ENCODE measurements at places on chromosomes 12 and 14.

DNA sequence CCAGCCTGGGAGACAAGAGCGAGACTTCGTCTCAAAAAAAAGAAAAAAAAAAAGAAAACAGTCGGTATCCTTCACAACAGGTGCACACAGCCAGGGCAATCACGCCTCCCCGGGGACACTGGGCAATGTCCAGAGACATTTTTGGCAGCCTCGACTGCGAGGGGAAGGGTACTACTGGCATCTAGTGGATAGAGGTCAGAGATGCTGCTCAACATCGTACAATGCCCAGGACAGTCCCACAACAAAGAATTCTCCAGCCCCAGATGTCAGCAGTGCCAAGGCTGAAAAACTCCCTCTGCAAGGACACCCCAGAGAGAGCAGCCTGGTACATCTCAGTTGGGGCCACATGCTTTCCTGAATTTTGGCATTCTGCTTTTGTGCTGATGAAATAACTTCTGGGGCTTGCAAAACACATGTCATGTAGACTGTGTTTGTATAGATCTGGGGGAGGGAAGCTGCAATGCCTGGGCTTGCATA, 21.5 kb downstream of the ALDH2 start:
- no peak for DNase-seq

- no peak for DNase-seq
These were observed 79.1 kb upstream of the PTGDR start for GRCh38 chr14:52188381-52188780.

- no peak for DNase-seq
These were observed 238.0 kb upstream of the ATP2B1 start for GRCh38 chr12:89946518-89947135.

GRCh38 chr12:94140556-94140955, 7.8 kb upstream of the PLXNC1 start:
- DNase-seq = peak; percentile 23

DNA sequence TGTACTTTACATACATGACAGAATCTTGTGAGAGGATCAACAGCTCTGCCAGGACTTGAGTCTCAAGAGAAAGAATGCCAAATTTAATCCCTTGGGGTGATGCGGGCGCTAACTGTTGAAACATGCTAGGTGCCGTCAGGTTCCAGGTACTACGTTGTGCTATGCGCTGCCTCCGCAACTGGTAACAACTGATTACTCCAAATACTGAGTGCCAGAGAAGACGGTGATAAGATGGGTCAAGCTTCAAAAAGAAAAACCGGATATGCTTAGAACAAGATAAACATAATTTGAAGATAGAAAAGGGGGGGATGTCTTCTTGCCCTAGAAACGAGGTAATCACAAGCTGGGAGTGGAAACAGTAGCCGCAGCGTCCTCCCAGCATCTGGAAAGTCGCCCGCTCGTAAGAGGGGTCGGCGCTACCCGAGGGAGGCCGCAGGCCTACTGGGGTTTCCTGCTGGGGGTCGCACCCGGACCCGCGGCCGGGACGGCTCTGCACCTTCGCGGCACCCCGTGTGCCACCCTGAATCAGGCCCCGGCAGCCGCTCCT, 678 bp downstream of the ZBTB25 start:
- no peak for DNase-seq

- DNase-seq = no peak
These were observed 876.2 kb downstream of the C12orf50 start for GRCh38 chr12:87152841-87153528.

DNA sequence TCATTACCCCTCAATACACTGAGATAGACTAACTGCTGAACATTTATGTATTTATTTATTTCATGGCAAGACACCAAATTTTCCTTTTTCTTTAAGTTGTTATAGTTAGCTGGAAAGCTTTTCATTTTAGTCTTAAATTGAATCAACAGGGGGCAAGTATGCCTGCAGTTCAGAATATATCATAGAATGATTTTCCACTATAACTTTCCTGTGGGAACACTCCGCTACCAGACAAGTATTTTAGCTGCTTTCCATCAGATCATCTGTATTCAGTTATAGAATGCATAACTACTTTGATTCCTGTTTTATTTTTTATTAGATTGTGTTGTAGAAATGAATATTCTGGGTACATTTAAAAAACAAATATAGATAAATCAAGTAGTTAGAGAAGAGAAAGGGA, 102.0 kb downstream of the SLC6A15 start:
- no peak for DNase-seq

- DNase-seq = no peak
These were observed 1.9 kb upstream of the DCAF5 start for GRCh38 chr14:69154779-69155178.

- DNase-seq = no peak
These were observed 3.0 kb upstream of the TBX3 start for GRCh38 chr12:114686773-114687500.

DNA sequence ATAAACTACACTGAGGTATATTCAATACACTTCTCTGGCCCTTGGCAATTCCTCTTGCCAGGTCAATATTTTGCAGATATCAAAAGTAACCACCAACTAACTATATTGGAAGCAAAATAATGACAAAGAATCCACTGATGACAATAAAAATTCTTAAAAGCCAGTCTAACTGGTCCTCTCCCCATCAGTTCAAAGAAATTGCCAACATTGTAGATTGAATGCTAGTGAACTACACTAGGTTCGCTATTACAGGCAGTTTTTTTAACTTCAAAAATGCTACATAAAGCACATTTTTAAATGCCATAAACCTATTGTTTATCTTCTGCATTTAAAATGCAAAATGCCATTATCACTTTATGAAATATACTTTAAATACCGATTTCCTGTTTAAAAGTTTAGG, 4.0 kb downstream of the CDK17 start:
- DNase-seq = no peak

DNA sequence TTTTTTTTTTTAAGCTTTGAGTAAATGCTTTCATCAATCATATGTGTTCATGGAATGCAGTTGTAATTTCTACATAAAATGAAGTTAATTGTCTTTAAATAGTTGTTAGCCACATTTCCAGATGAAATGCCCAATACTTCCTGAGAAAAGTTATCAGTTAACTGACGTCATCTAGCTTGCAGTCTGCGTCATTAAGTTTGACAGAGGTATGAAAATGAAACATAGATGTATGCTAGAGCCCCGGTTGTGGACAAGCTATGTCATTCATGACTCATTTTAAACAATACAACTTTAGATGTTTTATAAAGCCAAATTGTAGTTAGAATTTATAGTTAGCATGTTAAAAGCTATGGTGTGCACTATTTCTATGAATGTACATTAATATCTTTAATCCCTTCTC, 90.7 kb downstream of the PLEKHA5 start:
- no peak for DNase-seq

DNA sequence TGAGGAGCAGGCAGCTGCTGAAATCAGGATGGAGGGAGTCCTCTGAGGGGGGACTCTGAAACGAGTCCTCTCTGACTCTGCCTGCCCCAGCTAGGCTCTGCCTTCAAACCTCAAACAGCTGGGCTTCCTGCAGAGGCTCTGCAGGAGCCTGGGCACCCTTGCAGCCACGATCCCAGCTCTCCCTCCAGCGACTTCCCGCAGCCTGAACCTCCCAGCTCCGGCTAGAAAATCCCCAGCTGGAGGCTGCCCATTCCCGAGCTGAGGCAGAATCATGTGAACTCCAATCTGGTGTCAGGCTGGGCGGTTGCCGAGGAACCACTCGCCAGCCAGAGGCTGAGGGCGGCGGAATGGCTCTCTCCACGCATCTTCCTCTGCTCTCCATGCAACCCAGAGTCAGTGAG, at the start of gene GPR68:
GPR68 (minus strand) TSS at position 204 of the 401 bp plus-strand sequence. CDS start 9,654 bp downstream, outside the sequence.
- no peak for DNase-seq

DNA sequence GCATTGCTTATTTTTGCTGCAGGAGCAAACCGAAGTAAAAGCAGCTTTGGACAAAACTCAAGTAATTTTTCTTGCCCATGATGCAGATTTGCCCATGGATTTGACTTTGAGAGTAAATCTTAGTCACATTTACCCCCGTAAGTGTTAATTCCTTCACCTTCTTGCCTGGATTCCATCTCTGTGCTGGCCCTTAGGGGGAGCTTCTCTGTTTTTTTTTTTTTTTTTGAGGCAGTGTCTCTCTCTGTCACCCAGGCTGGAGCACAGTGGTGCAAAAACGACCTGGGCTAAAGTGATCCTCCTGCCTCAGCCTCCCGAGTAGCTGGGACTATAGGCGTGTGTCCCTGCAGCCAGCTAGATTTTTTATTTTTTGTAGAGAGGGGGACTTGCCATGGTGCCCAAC, 210.2 kb downstream of the FUT8 start:
- DNase-seq = no peak

DNA sequence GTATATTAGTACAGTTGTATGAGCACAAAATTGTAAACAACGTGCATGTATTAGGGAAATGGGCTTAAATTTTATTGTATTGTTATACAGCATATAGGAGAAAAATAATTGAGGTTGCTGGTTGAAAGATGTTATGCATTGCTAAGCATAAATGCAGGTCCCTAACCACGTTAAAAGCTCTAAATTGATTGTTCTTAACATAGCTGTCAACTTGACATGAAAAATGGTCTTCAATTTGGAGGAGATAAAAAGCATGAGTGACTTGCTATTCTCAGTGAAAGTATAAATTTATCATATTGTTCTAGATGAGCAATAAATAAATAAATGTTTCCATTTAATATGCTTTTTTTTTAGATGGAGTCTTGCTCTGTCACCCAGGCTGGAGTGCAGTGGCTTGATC, 506.6 kb upstream of the ATXN7L3B start:
- DNase-seq = no peak

DNA sequence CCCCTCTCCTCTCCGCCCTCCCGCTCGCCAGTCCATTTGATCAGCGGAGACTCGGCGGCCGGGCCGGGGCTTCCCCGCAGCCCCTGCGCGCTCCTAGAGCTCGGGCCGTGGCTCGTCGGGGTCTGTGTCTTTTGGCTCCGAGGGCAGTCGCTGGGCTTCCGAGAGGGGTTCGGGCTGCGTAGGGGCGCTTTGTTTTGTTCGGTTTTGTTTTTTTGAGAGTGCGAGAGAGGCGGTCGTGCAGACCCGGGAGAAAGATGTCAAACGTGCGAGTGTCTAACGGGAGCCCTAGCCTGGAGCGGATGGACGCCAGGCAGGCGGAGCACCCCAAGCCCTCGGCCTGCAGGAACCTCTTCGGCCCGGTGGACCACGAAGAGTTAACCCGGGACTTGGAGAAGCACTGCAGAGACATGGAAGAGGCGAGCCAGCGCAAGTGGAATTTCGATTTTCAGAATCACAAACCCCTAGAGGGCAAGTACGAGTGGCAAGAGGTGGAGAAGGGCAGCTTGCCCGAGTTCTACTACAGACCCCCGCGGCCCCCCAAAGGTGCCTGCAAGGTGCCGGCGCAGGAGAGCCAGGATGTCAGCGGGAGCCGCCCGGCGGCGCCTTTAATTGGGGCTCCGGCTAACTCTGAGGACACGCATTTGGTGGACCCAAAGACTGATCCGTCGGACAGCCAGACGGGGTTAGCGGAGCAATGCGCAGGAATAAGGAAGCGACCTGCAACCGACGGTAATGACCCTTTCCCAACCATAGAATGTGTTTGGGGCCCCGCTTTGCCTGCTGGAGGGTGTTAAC, 615 bp downstream of the CDKN1B start:
- no peak for DNase-seq

- DNase-seq = no peak
These were observed 32.2 kb downstream of the SH2B3 start for GRCh38 chr12:111437816-111438454.

DNA sequence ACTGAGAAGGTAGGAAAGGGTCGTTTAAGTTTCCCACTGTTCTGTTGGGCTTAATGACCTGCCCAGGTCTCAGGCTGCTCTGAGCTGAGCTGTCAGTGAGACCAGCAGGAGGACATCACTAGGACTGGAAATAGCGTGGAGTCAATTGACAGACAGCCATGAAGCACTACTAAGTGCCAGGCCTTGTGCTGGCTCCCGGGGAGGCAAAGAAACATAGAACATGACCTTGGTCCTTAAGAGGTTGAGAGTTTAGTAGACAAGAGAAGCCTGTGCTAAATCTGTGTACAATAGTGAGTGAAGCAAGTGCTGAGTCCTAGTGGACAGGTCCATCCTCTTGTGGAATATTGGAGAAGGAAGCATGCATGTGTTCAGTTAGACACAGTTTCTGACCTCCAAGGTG, 239.2 kb downstream of the CACNA1C start:
- DNase-seq = no peak

GRCh38 chr14:72594099-72594901, 299.6 kb downstream of the DPF3 start:
- DNase-seq = no peak

DNA sequence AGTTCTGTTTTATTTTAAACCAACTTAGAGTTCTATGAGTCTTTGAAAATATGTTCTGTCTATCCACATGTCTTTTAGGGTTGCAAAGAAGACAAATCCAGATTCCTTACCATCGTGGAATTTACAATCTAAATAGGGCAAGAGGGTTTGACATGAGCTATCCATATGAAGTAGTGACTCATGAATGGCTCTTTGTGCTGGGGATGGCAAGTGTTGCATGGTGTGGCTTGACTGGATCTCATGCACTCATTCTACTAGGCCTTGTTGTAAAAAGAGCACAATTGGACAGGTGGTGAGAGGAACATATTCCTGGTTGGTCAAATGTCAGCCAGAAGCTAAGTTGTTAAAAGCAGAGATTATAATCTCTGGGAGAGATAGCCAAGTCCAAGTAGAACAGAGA, 509.1 kb downstream of the DIO2 start:
- DNase-seq = no peak

GRCh38 chr14:26775765-26776563, 178.1 kb upstream of the NOVA1 start:
- no peak for DNase-seq

- DNase-seq = no peak
These were observed 22.4 kb downstream of the ATF7 start for GRCh38 chr12:53603804-53604203.

DNA sequence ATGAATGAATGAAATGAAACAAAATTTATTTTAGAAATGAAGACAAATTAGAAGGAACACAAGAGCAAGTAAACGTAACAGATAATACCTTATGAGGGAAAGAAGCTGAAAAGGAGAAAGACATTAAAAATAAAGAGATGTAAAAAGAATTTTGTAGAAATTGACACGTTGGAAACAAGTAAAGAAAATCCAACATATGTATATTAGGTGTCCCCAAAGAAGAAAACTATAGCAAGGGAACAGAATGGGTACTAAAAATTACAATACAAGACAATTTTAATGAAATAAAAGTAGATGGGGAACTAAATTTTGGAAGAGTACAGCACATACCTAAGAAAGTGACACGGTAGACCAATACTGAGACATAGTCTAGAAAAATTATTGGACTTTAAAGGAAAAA, 16.7 kb downstream of the DNM1L start:
- no peak for DNase-seq

GRCh38 chr12:85363382-85364190, 83.6 kb downstream of the ALX1 start:
- no peak for DNase-seq

- DNase-seq = no peak
These were observed 2.0 kb upstream of the ALX1 start for GRCh38 chr12:85277900-85278597.

- DNase-seq = peak; percentile 28
These were observed 883 bp downstream of the FOXJ2 start for GRCh38 chr12:8033153-8034044.

- DNase-seq = no peak
These were observed 224.2 kb upstream of the EEA1 start for GRCh38 chr12:93153321-93153720.
